ENCODE measurements at places on chromosomes 11 and 22.

DNA sequence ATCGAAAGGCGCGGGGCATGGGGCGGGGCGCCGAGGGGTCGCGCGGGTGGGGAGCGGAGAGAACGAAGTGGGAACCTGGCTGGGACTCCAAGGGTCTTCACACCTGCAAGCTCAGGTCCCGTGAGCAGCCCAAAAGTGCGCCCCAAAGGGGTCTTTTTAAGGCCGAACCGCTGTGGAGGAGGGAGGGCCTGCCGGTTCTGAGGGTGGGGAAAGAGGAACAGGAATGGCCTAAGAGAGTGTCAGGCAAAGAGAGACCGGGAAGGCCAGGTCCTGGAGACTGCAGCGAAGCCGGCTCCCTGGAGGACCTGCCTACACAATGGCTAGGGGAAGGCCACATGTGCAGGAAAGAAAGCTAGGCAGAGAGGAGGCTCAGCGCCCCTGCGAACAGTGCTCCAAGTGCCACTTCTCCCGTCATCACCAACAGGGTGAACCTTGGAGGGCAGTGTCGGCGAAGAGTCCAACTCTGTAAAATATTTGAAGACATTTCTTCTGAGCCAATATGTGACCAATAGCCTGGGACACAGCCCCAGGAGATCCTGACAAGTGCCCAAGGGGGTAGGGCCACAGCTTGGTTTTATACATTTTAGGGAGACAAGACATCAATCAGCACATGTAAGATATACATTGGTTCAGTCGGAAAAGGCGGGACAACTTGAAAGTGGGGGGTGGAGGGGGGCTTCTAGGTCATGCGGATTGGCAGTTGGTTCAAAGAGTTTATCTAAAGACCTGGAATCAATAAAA is 710 bp upstream of the DGCR2 start:
- DNase-seq = no peak

- no peak for DNase-seq
Observed at GRCh38 chr22:40609216-40609615, 27.3 kb downstream of the MRTFA start.

DNA sequence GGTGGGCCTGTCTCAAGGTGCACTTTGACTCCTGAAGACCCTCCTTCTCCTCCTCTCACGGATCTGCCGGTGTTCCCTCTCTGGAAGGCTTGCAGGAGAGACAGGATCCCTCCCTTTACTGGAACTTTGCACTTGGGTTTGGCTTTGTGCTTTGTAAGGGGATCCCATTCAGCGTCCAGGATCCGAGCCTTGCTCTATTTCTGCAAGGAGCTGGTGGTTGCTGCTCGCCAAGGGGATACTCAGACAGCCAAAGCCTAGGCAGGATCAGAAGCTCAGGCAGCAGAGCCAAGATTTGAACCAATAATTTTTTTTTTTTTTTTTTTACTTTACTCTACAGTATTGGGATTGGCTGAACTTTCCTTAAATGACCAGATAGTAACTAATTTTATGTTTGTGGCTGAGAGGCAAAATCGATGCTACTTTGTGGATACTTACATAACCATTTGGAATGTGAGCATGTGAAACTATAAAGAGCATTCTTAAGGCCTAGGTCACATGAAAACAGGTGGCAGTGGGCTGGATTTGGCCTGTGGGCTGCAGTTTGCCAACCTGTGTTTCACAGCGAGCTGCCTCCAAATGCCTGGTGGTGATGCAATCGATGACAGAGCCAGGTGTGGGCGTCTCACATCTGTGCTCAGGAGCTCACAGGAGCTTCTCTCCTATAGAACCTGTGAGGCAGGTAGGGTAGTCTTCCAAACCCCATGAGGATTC is 25.2 kb downstream of the BCR start:
- DNase-seq = no peak

DNA sequence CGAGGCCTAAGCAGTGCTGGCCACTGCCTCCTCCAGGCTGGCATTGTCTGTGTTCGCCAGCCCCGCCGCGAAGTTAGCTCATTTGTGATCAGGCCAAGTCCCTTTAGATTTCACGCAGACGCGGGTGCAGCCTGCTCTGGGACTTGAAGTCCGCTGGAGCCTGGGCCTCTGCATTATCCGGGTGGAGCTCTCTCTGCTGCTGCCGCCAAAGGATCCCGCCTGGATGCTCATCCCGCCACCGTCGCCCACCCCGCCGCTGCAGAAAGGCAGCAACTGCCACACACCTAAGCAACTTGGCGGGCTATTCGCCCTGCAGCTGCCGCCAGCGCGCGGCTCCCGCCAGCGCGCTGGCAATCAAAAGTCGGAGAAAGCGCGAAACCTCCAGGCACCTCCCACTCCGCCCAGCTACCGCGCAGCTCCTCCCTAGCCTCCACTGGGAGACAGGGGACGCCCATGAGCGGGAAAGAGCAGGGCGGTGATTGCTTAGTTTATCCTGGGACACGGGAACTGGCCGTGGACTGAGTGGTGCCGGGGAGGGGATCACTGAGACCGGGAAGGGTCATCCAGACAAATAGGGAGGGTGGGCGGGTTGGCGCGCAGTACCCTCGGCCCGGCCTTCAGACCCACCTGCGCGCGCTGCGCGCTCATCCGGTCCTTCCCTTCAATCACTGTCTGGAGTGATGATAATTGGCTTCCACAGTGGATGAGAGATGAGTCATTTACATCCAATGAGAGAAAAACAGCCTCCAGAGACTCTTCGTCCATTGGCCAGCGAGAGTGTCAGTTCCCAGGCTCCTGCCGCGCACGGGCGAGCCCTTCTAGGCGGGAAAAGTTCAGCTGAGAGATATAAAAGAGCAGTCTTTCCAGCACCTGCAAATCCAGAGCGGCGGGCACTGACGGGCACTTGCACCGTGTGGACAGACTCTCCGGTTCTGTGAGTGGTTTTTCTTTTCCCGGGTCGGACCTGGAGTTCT is at the start of gene FAM111B:
FAM111B (plus strand) TSS at position 875 of the 974 bp plus-strand sequence. CDS start 2,389 bp downstream, outside the sequence.
- peak; percentile 31 for DNase-seq

DNA sequence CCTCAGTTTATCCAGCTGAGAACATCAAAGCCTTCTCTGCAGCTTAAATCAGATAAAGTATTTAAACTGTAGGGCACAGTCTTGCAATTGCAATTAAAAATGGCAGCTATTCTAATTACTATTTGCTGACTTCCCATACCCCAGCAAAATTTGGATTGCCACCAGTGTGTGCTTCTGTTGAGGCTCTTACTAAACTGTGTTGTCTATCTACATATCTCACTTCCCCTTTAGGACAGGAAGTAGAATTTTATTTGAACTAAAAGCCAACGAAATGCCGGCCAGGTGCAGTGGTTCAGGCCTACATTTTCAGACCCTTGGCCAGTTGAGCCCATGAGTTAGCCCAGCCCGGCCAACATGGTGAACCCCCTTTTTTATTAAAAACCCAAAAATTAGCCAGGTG is 7.1 kb downstream of the SAA4 start:
- no peak for DNase-seq

- DNase-seq = no peak
Observed at GRCh38 chr11:71164621-71165020, 87.8 kb downstream of the SHANK2 start.

- no peak for DNase-seq
Observed at GRCh38 chr22:45583504-45583903, 80.8 kb downstream of the FBLN1 start.

DNA sequence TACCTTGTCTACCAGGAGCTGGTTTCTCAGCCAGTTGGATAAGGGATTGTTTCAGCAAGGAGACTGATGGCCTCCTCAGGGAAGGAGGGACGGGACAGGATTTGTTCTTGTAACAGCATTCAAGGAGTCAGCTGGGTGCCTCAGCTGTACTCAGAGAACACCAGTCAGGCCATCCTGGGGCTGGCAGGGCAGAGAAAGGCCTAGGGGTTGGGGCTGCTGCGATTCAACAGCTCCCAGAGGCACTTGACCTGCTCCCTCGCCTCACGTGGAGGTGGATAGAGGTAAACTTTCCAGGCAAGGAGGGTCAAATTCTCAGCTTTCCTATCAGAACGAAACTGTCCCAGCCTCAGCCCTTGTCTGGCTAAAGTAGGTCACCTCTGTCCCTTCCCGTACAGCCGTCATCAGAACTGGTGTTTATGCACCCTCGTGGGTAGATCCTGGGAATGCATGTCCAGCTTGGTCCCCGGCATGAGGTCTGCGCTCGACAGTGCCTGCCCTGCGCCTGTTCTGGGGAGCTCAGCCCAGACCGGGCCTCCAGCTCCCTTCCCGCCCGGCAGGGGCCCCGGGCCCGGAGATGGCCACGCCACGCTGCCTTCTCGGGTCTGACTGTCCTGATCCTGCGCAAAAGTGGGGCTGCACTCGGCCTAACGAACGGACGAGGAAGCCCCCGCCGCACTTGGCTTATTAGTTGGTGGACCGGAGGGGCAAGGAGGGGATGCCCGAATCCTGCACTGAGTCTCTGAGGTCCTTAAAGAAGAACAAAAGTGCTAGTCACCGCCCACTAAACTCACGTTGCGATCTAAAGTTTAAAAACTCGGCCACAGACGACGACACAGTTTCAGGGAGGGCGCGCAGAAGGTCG is 762 bp upstream of the CCDC134 start:
- no peak for DNase-seq

DNA sequence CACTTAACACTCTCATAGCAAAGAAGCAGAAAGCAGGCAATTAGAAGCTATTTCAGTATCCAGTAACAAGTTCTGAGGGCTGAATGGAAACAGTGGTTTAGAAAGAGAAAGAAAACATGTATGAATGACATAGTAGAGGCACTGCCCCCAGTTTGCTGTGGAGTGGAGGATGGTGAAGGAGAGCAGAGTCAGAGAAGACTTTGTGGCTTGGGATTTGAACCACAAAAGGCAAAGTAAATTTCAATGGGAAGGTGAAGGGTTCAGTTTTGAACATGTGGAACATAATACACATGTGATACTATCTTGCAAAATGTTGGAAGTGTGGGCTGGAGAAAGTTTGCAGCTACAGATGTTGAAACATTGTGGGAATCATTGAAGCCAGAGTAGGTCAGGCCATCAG is 81.4 kb downstream of the SNX19 start:
- no peak for DNase-seq
